ENCODE measurements at places on chromosomes 7 and 10.

GRCh38 chr7:142867398-142868187 is 12.7 kb downstream of the EPHB6 start:
- no peak for DNase-seq

GRCh38 chr7:135855846-135856245 is 107.2 kb upstream of the FAM180A start:
- DNase-seq = no peak

DNA sequence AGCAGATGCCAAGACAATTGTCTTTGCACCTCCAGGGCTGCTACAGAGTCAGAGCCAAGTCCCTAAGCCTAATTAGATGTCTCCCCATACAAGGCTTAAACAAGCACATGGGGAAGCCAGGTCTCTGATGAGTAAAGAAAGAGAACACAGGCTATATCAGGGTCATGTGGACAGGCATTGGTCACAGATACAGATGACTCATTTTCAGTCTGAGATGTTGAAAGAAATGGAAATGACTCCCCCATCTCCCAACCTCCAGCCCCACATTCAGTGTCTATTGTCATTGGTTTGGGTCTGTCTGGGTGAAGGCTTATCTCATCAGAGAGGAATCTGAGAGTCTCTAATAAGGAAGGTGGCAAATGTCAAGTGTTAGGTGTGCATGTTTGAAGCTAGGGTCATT is 290.1 kb upstream of the KIAA1217 start:
- DNase-seq = no peak

GRCh38 chr10:15432266-15432665 is 61.2 kb upstream of the FAM171A1 start:
- no peak for DNase-seq

DNA sequence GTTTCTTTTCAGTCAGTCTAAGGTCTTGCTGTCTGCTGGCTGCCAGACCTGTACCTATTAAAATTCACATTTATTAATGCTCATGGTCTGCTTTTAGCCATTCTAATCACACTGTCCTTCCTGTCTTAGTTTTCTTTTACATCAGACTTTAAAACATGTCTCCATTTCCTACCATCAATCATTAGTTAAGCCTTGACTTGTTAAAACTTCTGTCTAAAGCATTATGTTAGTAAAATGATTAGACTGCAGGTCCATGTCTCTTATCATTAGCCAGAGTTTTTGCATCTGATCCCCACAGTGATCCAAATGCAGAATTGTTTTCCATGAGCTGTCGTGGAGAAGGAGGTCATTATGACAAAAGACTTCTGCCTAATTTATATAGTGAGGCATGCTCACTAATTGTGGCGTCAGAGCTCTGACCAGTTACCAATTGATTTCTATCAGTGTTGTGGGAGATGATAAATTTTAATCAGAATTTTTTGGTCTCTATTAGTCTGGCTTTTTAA is 226.5 kb downstream of the DKK1 start:
- DNase-seq = no peak

DNA sequence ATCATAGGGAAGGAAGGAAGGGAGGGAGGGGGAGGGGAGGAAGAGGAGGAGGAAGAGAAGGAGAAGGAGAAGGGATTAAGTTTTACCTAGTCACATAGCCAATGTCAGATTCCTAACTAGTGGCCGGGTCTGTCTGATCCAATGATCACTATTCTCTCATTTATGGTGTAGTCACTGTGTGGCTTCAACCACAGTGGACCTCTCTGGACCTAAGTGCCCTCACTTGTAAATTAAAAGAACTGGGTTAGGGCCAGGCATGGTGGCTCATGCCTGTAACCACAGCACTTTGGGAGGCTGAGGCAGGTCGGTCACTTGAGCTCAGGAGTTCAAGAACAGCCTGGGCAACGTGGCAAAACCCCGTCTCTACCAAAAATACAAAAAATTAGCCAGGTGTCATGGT is 6.6 kb upstream of the SERPINE1 start:
- no peak for DNase-seq

GRCh38 chr10:117005527-117006055 is 604 bp upstream of the SHTN1 start:
- DNase-seq = no peak

GRCh38 chr10:16439295-16439694 is 2.5 kb downstream of the PTER start:
- no peak for DNase-seq

DNA sequence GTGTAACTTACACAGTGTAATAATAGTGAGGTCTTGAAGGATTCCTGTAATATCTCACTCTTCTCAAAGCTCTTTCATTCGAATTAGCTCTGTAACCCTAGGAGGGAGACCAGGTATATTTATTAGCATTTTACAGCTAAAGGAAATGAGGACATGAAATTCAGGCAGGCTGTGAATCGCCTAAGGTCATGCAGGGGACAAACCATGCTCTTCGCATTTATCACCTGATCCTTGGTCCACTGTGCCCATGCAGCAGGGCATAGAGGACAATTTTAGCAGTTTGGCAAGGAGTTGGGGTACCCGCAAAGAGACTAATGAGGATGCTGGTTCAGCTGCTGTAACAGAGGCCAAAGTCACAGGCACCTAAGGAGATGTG is 14.8 kb upstream of the LAMB1 start:
- no peak for DNase-seq

DNA sequence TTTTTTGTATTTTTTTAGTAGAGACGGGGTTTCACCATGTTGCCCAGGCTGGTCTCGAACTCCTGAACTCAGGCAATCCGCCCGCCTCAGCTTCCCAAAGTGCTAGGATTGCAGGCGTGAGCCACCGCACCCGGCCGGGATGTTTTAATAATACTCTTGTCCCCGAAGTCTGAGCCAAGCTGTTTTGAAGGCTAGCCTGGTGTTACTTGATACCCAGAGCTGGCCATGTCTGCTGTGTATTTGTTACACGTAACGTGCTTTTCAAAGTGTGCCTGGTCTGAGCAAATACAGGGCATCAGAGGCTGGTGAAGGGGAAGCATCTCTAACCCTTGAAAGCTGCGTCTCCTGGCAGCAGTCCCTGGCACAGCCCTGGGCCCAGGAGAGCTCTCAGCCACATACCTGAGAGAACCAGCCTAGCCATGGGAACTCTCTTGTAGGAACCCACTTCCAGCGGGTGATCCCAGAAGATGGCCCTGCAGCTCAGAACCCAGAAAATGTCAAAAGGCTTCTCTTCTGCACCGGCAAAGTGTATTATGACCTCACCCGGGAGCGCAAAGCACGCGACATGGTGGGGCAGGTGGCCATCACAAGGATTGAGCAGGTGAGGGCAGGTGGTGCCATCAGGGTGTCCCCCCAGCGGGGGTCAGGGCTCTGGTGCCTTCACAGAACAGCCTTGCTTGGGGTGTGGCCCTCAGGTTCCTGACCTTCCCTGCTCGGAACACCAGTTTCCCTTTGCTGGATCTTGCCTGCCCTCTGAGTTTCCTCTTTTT is 41.7 kb upstream of the ZMIZ2 start:
- DNase-seq = no peak

DNA sequence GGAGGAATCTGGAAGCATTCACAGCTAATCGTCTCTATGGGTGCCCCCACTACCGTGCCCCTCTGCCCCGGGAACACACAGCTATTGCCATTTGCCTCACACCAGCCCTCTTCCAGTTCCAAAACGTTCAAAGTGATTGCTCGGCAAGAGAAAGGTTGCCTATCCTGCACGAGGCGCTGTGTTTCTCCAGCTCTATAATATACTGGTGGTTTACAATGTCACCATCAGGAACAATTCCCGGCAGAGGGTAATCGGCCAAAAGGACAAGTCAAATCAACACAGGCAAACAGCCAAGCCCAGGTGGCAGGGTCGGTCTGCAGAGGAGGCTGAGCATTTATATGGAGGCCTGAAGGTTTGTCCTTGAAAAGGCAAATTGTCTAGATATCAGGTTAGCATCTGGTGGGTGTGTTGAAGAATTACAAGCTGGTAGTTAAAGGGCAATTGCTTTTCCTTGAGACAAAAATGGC is 29.2 kb upstream of the TNS3 start:
- DNase-seq = no peak

GRCh38 chr10:8898745-8899330 is 844.4 kb downstream of the GATA3 start:
- no peak for DNase-seq

DNA sequence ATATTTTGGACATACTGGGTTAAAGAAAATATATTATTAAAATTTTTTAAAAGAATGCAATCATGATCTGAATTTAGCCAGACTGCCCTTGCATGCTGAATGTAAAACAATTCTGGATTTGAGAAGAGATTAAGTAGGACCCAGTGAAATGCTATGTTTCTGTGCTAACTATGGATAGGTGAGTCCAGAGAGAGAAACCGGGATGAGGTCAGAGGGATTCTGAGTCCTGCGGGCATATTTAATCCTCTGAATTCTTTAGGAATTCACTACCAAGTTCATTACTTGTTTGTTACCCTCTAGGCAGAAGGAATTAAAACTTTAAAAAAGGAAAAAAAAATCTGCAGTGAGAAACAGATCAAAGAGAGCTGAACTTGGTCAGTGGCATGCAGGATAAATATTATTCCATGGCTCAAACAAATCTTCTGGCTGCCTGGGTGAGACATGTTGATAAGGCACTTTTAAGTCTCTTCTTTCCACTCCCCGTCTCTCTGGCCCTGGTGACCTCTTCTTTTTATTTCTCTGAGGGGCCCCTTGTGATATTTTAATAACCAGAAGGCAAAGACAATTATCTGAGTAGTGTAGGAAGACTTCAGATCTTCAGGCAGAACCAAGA is 50.2 kb upstream of the LYZL1 start:
- DNase-seq = no peak

- DNase-seq = no peak
Measured at GRCh38 chr10:45591280-45591679, 81.3 kb downstream of the ZFAND4 start.

DNA sequence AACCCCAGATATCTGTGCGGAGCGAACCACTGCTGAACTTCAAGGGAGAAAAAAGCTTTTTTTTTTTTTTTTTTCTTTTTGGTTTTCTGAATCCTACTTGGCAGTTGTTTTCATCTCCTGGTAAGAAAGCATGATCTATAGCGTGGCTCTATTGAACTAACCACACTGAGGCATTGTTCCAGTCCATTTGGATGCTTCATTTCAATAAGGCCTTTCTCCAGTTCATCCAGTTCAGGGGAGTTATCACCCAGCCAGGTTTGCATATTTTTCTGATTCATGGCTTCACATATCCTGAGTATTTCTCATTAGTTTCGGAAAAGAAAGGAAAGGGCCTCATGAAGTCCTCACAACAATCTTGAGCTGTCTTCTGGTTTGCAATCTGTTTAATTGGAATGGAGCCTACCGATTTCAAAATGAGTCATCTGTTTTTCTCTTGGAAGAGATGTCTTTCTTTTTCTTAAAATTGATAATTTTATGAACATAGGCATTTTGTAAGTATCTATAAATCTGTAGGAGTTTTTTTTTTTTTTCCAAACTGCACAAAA is 93.1 kb upstream of the STEAP4 start:
- no peak for DNase-seq

- no peak for DNase-seq
Measured at GRCh38 chr10:122188706-122189105, 82.4 kb upstream of the BTBD16 start.

- DNase-seq = no peak
Measured at GRCh38 chr7:43782768-43783555, 24.5 kb downstream of the BLVRA start.

DNA sequence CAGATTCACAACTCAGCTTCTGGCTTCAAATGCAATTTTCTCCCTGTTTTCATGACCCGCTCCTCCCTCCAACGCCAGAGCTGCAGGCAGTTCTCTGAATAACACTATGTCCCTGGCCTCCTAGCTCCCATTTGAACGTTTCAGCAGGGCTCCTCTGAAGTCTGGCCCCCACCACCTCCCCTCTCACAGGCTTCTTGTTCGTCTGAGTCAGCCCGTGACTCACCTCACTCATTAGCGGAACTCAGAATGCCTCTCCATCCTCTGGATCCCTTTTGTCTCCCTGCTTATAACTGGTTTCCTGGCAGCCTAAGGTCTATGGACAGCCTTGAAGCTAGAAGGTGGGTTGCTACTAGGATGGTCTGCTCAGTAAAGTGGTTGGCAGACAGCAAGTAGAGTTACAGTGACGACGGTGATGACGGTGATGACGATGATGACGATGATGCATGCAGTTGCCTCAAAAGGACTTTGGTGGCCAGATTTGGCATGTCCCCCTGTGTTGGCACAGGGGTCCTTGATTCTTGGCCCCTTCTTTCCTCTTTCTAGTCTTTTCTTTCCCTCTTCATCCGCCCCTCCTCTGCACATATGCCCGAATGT is 83.3 kb upstream of the MKLN1 start:
- no peak for DNase-seq

DNA sequence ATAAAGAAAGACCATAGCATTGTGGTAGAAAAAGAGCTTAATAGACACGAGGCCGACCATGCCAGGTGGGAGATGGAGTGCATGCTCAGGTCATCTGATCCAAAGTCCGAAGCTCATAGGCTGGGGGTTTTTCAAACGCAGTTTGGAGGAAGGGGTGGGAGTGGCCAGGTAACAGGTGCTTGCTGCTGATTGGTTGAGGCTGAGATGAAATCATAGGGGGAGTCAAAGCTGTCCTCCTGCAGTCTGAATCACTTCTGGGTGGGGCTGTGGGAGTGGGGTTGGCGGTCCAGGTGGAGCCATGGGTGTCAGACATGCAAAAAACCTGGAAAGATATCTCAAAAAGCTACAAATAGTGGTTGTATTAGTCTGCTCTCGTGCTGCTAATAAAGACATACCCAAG is 2.8 kb upstream of the ERCC6 start:
- DNase-seq = no peak

DNA sequence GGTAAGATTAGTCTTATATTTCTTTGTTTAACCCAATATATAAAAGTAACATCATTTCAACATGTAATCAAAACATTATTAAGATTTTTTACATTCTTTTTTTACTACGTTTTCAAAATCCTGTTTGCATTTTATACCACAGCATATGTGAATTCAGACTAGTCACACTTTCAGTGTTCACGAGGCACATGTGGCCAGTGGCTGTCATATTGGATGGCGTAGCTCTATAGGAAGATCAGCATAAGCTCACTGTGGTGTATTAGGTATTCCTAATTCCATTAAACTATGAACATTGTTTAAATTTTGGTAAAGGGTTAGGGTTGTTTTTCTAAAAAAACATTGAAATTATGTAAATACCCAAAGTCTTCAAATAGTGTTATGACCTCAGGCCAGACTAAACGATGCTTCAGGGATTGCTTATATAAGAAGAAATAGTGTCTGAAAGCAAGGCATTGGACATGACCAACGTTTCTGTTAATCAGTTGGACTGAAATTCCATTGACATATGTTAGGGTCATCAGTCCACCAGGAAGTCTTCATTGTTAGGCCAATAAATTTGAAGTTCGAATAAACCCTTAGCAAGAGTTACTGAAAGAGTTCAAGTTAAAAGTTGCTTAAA is 97.0 kb downstream of the BICC1 start:
- no peak for DNase-seq

- DNase-seq = no peak
Measured at GRCh38 chr7:27109466-27110185, 7.1 kb upstream of the HOXA2 start.
